Upper lobe of right lung (tissue), 1 donor: ENCODE measurements at places on chromosomes 3 and 15. TPM values are rescaled to one million over a fixed set of nuclear protein-coding genes. Genes with fewer than 3 reads are reported as not detected.

FBXW12 gene
- not detected for total RNA-seq

CCR1 gene
- total RNA-seq: 40.9 TPM

CHRNA5 gene
- total RNA-seq: 1.2 TPM

DNA sequence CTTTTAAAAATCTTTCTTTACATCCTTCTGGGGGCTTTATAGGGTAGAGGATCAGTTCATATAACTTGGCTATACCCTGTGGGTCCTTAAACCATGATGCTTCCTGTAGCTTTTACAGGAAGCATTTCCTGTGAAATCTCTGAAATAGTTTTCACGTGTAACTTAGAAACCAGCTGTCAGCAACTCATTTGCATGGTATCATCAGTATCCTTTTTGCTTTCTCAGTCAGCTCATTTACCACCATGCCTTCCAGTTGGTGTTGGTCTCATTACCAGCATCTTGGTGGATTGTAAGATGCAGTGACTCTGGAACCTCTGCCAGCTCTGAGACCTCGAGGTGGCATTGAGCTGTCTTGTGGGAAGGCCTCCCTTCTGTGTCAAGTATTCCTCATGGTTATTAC lies 96.7 kb upstream of the MYZAP start:
- no peak for DNase-seq

- no peak for DNase-seq
Observed at GRCh38 chr3:26652164-26652563, 29.6 kb downstream of the LRRC3B start.

- DNase-seq: peak; percentile 74
Observed at GRCh38 chr3:190424478-190425439, 24.9 kb downstream of the TMEM207 start.

- no peak for DNase-seq
Observed at GRCh38 chr15:58932710-58933280, 684 bp downstream of the SLTM start.

DNA sequence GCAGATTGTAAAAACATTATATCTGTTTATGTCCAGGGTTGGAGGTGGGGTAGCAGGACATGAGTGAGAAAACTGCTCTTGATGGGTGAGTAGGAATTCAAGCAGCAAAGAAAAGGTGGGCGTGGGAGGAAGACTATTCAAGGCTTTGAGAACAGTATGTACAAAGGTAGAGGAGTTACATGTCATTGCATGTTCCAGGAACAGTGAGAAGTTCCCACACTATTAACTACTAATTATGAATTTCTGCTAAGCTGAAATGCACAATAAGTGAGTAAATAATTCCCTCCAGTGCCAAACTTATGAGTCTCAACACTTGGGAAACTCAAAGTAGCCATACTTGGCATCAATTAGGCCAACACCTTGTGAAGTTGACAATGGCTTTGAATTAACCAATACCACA lies 80.1 kb downstream of the SRGAP3 start:
- DNase-seq: no peak

GRCh38 chr15:77859491-77860060 lies 217.9 kb downstream of the TBC1D2B start:
- peak; percentile 52 for DNase-seq
